ENCODE measurements at places on chromosomes 13 and 19.
A peak's percentile ranks its signal among the peaks of the same experiment; 100 is the strongest.

DNA sequence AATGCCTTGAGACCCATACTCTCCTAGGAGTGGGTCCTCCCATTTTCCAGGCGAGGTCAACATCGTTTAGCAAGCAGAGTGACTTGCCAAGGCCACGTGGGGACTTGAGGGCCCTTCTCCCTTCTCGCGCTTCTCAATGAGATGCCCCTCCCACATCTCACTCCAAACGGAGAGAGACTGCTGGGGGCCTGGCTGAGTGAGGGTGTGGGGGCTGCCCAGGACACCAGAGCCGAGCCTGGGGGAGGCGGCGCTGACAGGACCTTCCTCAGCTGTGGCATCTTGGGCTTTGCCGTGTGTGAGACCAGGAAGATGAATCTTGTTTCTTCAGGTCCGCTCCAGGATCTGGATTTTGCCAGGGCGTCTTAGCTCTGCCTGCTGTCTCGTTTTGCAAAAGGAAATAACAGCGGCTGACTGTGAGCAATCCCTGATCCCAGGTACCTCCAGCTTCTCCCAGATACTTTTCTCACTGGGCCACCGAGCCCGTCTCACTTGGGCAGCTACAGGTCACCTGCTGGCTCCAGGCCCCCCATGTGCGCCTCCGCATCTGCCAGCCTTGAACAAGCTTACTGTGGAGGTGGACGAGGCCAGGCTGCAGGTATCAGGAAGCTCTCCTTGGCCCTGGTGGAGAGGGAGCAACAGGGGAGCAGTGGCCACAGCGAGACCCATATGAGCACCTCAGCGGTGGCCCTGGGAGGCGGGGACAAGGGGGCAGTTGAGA, 6.0 kb downstream of the COX6B2 start:
- DNase-seq: no peak

DNA sequence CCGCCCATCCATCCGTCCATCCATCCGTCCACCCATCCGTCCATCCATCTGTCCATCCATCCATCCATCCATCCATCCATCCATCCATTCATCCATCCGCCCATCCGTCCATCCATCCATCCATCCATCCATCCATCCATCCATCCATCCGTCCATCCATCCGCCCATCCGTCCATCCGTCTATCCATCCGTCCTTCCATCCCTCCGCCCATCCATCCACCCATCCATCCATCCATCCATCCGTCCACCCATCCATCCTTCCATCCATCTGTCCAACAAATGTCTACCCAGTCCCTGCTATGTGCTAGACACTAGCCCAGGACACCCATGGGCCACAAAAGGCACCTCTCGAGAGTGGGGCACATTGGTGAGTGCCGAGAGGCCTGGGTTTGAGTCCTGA, 15.7 kb downstream of the LRRC4B start:
- DNase-seq: no peak

GRCh38 chr13:24178847-24179485, 18.4 kb downstream of the SPATA13 start:
- no peak for DNase-seq

DNA sequence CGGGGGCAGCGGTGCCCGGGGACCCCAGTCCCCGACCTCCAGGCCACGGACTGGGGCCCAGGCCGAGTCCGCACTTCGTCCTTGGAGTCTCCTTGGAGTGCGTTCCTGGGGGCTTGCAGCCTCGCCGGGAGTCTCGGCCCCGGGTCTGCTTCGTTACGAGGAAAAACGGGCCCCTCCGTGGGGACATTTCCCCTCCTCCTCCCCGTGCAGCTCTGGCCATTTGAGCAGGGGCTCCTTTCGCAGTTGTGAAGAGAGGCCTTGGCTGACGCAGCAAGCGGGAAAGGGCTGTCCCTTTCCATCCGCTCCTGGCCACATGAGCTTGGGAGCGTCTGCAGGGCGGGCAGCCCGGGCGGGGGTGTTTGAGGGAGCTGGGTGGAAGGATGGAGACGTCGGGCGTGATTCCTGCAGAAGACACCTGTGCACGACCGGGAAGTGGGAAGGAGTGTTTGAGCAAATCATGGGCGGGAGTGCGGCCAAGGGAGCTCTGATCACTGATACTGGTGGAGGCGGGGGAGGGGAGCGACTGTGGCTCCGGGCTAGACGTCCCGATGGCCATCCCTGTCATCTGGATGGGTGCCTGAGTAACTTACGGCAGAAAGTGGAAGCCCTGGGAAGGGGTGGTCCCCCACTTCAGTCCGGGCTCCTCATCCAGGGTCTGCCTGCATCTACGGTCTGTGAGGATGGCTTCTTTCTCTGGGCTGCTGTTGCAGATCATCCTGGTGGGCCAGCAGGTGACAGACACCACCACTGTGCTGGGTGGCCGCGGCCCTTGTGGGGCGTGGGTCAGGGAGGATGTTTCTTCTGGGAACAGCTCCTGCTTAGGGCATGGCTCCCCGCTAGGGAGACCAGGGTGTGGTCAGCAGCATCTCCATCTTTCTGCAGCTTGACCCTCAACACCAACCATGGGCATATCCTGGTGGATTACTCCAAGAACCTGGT, 736 bp downstream of the GPI start:
- no peak for DNase-seq

- DNase-seq: no peak
Observed at GRCh38 chr13:96615252-96615651, 379.0 kb downstream of the OXGR1 start.

GRCh38 chr19:13116282-13117175, at the start of gene TRMT1:
TSS of gene TRMT1 (minus strand) at chr19:13116740. CDS start at chr19:13116399, 341 bp downstream.
- peak; percentile 85 for DNase-seq

GRCh38 chr13:89660752-89661151, 1686.7 kb upstream of the MIR17HG start:
- no peak for DNase-seq

Data from natural killer cell (primary cell).